ENCODE measurements at places on chromosomes 7 and 10. TPM values are rescaled to one million over a fixed set of nuclear protein-coding genes. Genes with fewer than 3 reads are reported as not detected.

DNA sequence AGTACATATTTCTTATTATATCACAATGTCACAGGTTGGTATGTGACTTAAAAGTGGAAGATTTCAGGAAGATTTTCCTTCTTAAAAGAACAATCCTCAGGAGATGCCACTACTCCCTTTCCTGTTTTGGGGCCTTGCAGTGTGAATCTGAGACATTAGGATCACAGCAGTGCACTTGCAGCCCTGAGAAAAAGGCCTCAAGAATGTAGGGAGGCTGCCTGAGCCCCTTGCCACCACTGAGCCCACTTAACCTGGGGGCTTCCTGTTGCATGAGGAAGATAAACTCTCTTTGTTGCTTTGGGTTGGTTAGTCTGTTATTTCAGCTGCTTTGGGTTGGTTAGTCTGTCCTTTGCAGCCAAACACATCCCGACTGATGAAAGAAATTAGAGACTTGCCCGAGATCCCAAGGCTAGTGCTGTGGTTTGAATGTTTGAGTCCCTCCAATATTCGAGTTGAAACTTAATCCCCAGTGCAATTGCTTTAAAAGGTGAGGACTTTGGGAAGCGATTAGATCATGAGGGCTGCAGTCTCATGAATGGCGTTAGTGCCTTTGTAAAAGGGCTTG is 151.3 kb upstream of the SP4 start:
- no peaks in the 10 kb centered on the region for H3K36me3 ChIP-seq
- DNase-seq: peak; percentile 24
- no peak overlapping the region for H3K27ac ChIP-seq

DNA sequence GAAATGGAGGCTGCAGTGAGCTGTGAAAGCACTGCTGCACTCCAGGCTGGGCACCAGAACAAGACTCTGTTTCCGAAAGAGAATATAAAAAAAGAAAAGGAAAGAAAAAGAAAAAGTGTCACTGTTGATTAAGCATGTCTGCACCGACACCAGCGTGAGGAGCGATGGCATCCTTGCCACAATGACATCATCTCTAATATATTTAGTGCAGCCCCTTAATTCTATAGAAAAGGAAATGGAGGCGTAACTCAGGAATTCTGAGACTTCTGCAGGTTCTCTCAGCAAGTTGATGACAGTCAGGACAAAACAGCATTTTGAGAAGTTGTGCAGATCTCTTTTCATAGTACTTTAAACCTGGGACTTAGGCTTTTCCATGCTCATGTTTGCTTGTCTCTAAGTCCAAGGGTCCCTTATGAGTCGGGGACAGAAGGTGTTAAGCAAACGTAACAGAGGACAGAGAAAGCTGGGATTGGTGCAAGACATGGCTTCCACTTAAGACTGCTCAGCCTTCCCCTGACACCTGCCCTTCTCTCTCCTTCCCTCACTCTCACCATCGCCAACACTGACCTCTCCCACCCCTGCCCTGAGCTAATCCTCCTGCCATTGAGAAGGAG is 16.9 kb upstream of the ANKRD1 start:
- H3K27me3 ChIP-seq: no peaks in the 10 kb centered on the region
- DNase-seq: peak; percentile 25
- H3K4me1 ChIP-seq: peaks cover 33% of the 10 kb centered on the region
- no peaks in the 10 kb centered on the region for H3K36me3 ChIP-seq

GRCh38 chr7:7156663-7157062 is 25.7 kb upstream of the C1GALT1 start:
- no peaks in the 10 kb centered on the region for H3K36me3 ChIP-seq
- H3K27me3 ChIP-seq: peaks cover 3% of the 10 kb centered on the region
- no peak for DNase-seq
- H3K4me1 ChIP-seq: no peaks in the 10 kb centered on the region
- no peak overlapping the region for H3K4me3 ChIP-seq

DNA sequence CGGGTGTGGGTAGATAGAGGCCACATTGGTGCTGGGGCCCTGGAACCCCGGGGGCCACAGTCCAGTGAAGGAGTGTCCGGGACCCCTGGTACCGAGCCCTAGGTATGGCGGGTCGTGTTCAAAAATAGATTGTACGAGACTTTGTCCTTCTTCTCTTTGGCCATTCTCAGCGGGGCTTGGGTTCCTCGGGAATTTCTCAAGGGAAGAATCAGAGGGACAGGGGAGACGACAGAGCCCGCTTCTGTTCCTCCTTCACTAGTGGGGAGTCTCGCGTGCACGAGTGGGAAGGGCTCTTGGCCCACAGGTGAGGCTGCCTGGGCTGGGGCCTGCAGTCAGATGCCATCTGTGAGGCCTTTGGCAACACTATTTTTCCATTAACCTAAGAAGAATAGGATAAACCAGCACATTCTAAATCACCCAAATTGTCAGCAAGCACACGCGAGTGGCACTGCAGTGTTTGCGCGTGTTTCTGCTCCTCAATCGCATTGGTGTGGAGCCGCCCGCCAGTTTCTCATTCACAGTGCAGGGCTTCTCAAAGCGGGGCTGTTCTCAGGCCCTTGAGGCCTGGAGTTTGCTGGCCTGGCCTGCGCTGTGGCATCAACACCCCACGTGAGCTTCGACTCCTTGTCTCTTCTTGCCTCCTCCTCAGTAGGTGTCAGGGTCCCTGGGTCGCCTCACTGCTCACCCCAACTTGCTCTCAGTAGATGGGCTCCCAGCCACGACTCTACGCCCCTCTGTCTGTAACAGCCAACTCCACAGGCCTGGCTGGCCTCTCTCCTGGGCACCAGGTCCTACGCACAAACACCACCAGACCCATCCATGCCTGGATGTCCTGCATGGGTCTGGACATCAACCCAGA is 187.6 kb upstream of the SHH start:
- no peaks in the 10 kb centered on the region for H3K36me3 ChIP-seq
- no peak overlapping the region for H3K27ac ChIP-seq
- no peaks in the 10 kb centered on the region for H3K27me3 ChIP-seq
- H3K4me1 ChIP-seq: no peaks in the 10 kb centered on the region
- H3K4me3 ChIP-seq: no peak overlapping the region

- no peak overlapping the region for H3K27ac ChIP-seq
- H3K36me3 ChIP-seq: no peaks in the 10 kb centered on the region
- H3K4me1 ChIP-seq: no peaks in the 10 kb centered on the region
- no peak overlapping the region for H3K4me3 ChIP-seq
Measured at GRCh38 chr7:99876491-99876890, 342 bp downstream of the OR2AE1 start.

GRCh38 chr10:119132521-119133345 is 28.8 kb downstream of the DENND10 start:
- peaks cover 29% of the 10 kb centered on the region for H3K36me3 ChIP-seq
- peaks cover 8% of the 10 kb centered on the region for H3K4me1 ChIP-seq
- H3K4me3 ChIP-seq: no peak overlapping the region

DNA sequence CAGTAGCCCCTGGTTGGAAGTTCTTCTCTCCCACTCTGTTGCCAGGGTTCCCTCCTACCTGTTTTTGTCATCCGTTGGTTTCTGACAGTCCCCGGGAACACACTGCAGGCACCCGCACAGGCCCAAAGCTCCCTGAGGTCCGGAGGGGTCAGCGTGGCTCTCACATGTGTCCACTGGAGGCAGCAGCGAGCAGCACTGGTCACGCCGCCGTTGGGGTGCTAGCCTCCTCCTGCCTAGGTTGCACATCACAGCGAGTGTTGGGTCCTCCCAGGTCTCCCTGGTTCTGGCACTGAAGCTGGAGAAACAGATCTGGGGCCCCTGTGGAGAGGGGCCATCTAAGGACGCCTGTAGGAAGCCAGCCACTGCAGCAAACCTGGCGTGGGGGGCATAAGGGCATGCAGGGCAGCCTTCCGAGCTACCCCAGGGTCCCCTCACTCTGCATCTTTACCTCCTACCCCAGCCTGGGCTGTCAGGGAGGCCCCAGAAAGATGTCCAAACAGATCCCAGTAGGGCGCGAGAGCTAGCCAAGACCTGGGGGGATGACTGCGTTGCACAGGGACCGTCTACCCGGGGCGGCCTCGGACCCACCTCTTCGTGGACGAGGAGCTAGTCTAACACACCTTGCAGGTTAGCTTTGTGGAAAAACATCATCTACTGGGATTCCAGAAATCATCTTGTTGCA is 28.9 kb downstream of the LRRC27 start:
- DNase-seq: no peak
- H3K27me3 ChIP-seq: no peaks in the 10 kb centered on the region
- no peak overlapping the region for H3K4me3 ChIP-seq
- peaks cover under 1% of the 10 kb centered on the region for H3K36me3 ChIP-seq

DNA sequence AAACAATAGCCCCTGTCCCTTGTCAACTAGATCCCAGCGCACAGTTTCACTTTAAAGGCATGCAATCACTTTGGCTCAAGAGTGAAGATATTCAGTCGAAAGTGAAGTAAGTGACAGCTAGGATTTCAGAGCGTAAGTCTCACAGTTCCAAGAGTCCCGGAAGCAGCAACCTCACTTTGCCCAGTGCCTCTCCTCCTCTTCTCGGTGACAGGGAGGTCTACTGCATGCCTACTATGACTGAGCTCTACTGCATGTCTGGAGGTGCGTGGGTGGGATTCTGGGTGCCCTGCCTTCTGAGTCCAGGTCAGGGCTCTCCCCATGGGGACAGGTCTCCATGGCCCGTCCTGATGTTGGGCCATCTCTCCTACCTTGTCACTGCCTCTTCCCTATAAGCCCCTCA is 17.0 kb downstream of the PRKCQ start:
- no peak overlapping the region for H3K4me3 ChIP-seq
- H3K27me3 ChIP-seq: no peaks in the 10 kb centered on the region
- H3K27ac ChIP-seq: no peak overlapping the region
- no peaks in the 10 kb centered on the region for H3K4me1 ChIP-seq
- H3K36me3 ChIP-seq: no peaks in the 10 kb centered on the region
- no peak for DNase-seq

- no peak overlapping the region for H3K27ac ChIP-seq
- DNase-seq: no peak
- no peaks in the 10 kb centered on the region for H3K4me1 ChIP-seq
- H3K4me3 ChIP-seq: no peak overlapping the region
- H3K27me3 ChIP-seq: no peaks in the 10 kb centered on the region
- no peaks in the 10 kb centered on the region for H3K36me3 ChIP-seq
Measured at GRCh38 chr7:45598886-45599520, 24.8 kb downstream of the ADCY1 start.

DNA sequence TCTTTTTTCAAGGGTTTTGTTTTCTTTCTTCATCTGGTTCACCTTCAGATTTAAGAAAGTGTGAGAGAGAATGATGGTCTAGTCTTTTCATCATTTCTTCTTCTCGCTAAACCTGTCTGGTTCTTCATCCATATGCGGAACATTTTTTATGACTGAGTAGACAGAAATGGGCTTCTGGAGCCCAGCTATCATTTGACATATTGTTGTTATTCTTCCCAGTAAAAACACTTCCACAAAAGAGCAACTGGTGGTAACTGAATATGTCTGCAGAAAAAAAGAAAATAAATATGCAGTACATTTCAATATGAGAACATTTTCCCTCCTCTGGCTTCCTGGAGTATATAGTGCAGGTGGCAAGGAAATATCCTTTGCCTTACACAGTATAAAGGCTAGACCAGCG is 209.5 kb downstream of the JCAD start:
- no peaks in the 10 kb centered on the region for H3K36me3 ChIP-seq
- peaks cover 31% of the 10 kb centered on the region for H3K4me1 ChIP-seq
- no peaks in the 10 kb centered on the region for H3K27me3 ChIP-seq
- H3K27ac ChIP-seq: peak overlapping the region; percentile 44
- H3K4me3 ChIP-seq: peak overlapping the region; percentile 52

DNA sequence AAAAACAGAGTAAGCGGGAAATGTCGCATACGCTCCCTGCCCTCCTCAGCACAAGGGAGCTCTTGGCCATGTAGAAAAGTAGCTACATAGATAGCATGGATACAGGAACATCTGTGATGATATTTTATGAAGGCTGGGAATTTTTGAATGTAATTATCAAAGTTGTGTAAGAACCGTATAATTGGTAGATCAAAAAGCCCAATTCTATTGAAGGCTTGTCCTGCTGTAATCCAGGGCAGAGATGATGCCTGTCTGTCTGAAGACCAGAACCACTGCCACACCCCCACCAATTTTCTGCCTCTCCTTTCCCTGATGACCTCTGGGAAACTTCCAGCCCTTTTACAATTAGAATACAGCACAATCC is 51.4 kb downstream of the ZRANB1 start:
- H3K4me1 ChIP-seq: no peaks in the 10 kb centered on the region
- H3K27ac ChIP-seq: no peak overlapping the region
- H3K4me3 ChIP-seq: no peak overlapping the region
- DNase-seq: no peak

- H3K36me3 ChIP-seq: no peaks in the 10 kb centered on the region
- no peaks in the 10 kb centered on the region for H3K27me3 ChIP-seq
- H3K27ac ChIP-seq: no peak overlapping the region
- H3K4me3 ChIP-seq: no peak overlapping the region
Measured at GRCh38 chr10:6840766-6841165, 260.7 kb upstream of the PRKCQ start.

PKD1L1 gene
- 3.0 TPM for total RNA-seq

THNSL1 gene
- 2.1 TPM for total RNA-seq
